ENCODE measurements at places on chromosomes 11 and 22. TPM values are rescaled to one million over a fixed set of nuclear protein-coding genes. Genes with fewer than 3 reads are reported as not detected.

Gene IGSF22
- total RNA-seq: 0.58 TPM

Gene OR1S1
- not detected for total RNA-seq

Gene SAA2
- 2.6 TPM for total RNA-seq

Gene MYOD1
- not detected for total RNA-seq

Gene MS4A4A
- 32.9 TPM for total RNA-seq

Gene MACROD1
- 20.6 TPM for total RNA-seq

Gene VSTM5
- 1.4 TPM for total RNA-seq

Gene OR52N4
- total RNA-seq: 0.85 TPM

Gene AQP11
- 1.4 TPM for total RNA-seq

Gene POTEH
- not detected for total RNA-seq

Gene HORMAD2
- total RNA-seq: not detected

Gene GDPD4
- not detected for total RNA-seq

Gene ZNF215
- total RNA-seq: 0.80 TPM

Gene LINC01488
- not detected for total RNA-seq

Gene RASL10A
- 2.2 TPM for total RNA-seq

Gene ATF4
- 319 TPM for total RNA-seq

Gene XKR3
- not detected for total RNA-seq

Gene SULT4A1
- 0.27 TPM for total RNA-seq

Gene ARHGAP42
- total RNA-seq: 120 TPM

Gene MUC6
- total RNA-seq: not detected

Gene B3GAT3
- 38.7 TPM for total RNA-seq

Gene OR6T1
- total RNA-seq: not detected

Gene FREY1
- not detected for total RNA-seq

All from sciatic nerve (tissue), 2 donors.